Foreskin keratinocyte (primary cell): ENCODE measurements at places on chromosomes 5 and 9. TPM values are rescaled to one million over a fixed set of nuclear protein-coding genes. Genes with fewer than 3 reads are reported as not detected.
A peak's percentile ranks its signal among the peaks of the same experiment; 100 is the strongest.

DNA sequence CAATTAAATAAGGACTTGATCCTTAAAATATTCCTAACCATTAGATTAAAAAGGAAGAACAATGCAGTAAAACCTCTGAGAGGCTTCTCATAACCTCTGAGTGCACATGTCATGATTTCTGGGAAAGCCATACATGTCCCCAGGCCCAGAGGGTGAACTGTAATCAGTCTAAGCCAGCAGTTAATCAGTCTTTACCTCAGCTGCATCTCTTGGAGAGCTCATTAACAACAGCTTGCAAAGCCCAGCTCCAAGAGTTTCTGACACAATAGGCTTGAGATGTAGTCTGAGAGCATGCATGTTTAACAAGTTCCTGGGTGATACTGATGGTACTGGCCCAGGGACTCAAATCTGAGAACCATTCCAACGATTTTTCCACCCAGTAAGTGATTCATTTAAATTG lies 392.1 kb downstream of the DNAH5 start:
- DNase-seq, result no peak

GRCh38 chr9:127426756-127427155 lies 2.6 kb downstream of the ZNF79 start:
- DNase-seq, result no peak

DNA sequence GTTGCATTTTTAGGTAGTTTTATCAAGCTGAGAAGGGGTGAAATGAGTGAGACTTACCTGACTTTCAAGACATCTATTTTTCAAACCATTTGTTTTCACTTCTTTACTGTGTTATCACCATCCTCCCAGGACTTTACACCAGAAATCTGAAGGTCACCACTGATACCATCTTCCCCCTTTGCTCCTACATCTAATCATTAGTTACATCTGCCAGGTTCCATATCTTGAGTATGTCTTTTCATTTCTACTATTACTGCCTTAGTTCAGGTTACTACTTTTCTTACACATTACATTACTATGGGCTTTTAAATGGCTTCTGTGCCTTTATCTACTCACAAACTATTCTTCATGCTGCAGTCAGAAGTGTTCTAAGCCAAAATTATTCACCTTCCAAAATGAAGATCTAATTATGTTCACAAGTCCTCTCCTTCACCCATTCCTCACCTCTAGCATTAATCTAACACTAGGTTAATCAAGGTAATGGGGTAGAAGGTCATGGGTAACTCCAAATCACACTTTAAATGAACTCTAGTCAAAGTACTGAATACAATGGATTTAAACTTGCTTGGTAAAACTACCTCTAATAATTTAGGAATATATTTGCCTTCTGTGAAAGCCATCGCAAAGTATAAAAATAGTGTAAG lies 2.1 kb upstream of the HSDL2 start:
- DNase-seq, result no peak

- DNase-seq, result no peak
These were observed 1067.0 kb downstream of the CDH18 start for GRCh38 chr5:18920966-18921365.

GMCL2 gene
- not detected in 2 replicates for total RNA-seq

GRCh38 chr9:38445154-38446043 lies 21.1 kb upstream of the IGFBPL1 start:
- no peak for DNase-seq

DNA sequence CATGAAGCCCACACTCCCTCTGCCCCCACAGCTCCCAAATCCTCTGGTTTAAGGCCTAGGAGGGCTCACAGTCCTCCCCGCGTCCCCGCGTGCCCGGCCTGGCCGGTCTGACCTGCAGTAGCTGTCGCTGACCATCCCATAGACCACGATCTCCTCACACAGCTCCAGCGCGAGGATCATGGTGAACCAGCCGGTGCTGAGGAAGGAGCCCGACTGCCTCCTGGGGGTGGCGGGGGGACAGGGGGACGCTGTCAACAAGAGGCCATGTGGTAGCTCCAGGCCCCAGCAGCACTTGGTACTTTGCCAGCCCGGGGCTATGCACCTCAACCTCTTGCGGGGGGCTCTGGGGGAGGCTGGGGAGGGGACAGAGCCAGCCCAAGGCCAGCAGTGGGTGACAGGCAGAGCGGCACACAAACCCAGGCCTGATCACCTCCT lies 7.0 kb downstream of the ST6GALNAC4 start:
- DNase-seq, result no peak

GRCh38 chr5:17174965-17175364 lies 42.5 kb upstream of the BASP1 start:
- no peak for DNase-seq

DNA sequence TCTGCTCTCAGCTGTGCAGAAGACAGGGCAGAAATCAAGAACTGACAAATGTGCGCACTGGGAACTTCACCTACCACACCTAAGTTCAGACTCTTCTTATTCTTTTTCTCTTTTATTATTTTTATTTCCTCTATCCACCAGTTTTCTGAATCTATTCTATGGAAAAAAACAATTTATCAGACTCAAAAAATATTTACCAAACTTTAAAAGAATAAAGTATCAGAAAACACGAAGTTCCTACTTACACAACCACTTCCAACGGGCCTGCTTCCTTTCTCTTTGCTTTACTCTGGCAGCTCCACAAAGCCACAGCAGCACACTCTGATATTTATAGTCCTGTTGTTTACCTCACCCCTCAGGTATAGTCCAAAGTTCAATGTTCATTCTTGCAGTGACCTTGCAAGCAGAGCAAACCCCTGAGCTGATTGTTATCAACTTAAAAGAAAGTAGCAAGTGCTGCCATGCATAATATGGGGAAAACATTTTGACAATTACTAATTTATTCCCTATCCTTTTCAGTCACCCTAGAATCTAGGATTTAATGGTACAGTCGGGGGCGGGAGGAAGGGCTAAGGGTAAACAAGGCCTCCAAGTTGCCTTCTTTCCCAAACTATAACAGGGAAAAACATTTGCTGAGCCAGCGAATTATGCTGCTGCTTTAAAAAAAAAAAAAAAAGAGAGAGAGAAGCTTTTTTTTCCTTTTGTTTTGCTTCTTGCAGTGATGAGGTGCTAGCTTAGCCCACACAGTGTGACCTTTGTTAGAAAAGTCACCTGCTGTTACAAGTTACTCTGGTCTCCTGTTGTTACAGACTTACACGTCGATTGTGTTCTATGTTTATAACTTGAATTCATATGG lies at the start of gene SELENOP:
TSS of gene SELENOP (minus strand) at position 302 of the 856 bp plus-strand sequence. CDS start 3,539 bp downstream, outside the sequence.
- DNase-seq, result peak; percentile 85

DNA sequence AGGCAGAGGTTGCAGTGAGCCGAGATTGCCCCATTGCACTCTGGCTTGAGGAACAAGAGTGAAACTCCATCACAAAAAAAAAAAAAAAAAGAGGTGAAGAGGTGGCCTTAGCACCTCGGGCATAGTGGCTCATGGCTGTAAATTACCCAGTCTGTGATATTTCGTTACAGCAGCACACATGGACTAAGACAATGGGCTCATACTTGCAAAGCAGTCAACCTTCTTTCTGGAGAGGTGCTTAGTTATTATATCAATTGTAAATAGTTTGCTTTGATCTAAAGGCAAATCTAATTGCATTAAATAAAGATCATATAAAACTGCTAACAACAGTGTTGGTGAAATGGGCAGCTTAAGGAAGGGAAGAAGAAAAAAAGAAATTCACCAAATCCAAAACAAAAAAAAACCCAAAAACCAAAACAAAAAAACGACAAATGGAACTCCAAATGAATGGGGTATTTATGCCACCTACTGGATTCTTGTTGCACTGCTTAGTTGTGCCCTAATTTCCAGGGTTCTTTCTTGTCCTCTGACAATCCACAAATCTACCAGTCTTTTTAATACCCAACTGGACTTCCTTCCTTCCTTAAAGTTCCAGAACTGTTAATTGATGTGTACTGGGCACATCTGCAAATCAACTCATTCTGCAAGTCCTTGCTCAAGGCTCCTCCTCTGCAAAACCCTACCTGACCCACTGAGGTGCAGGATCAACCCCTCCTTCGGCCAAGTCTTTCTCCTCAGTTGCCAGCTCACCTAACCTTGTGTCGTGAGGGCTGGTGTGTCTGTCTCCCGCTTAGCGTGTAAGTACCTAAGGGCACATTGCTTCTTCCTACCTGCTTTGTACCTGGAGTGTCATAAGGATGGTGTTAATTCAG lies 35.0 kb upstream of the DMRT1 start:
- DNase-seq, result no peak

GRCh38 chr5:61256474-61256873 lies 75.6 kb upstream of the ZSWIM6 start:
- DNase-seq, result no peak

FOXI1 gene
- total RNA-seq, result not detected in 2 replicates

FTMT gene
- not detected in 2 replicates for total RNA-seq

- DNase-seq, result peak; percentile 70
These were observed 283.4 kb downstream of the NFIB start for GRCh38 chr9:14030375-14031059.

- DNase-seq, result peak; percentile 94
These were observed 10.1 kb upstream of the C1QTNF3 start for GRCh38 chr5:34053133-34053532.

GRM6 gene
- not detected in 2 replicates for total RNA-seq

DNA sequence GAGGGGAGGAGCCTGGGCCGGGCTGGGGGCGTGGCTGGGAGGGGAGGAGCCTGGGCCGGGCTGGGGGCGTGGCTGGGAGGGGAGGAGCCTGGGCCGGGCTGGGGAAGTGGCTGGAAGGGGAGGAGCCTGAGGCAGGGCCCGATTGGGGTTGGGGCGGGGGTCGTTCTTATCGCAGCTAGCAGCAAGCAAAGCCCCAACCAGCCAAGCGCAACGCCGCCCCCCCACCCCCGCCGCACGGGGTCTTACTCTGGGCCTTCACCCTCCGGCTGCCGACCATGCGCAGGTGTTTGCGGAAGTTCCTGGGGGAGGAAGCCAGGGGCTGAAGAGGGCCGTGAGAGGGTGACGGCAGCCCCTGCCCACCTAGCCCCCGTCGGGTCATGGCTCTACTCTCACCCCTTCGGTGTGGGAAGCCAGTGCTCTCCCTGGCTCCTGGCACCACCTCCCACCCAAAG lies 5.0 kb downstream of the NSMF start:
- no peak for DNase-seq

EIF4E1B gene
- not detected in 2 replicates for total RNA-seq

DNA sequence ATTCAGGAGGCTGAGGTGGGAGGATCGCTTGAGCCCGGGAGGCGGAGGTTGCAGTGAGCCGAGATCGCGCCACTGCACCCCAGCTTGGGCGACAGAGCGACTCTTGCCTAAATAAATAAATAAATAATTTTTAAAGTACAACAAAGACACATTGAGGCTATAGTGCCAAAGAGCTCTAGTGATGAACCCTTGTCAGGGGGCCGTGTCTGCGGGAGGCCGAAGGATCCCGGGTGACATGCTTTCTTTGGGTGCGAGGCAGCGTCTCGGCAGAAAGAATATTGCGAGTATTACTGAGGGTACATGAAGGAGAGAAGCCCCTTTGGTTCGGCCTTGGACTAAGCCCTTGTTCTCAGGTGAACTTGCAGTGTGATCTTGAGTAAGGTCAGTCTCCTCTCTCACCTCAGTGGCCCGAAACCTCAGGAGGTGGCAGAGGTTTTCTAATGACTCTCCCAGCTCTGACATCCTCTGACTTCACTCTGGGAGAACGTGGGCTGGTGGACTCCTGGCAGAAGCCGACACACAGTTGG lies 397 bp upstream of the RECK start:
- no peak for DNase-seq

GRCh38 chr5:91059409-91059808 lies 323.7 kb downstream of the ARRDC3 start:
- no peak for DNase-seq

- no peak for DNase-seq
These were observed 376.7 kb downstream of the GABRG2 start for GRCh38 chr5:162444129-162444762.

GRCh38 chr9:31355965-31356364 lies 1028.5 kb upstream of the ACO1 start:
- DNase-seq, result no peak

DNA sequence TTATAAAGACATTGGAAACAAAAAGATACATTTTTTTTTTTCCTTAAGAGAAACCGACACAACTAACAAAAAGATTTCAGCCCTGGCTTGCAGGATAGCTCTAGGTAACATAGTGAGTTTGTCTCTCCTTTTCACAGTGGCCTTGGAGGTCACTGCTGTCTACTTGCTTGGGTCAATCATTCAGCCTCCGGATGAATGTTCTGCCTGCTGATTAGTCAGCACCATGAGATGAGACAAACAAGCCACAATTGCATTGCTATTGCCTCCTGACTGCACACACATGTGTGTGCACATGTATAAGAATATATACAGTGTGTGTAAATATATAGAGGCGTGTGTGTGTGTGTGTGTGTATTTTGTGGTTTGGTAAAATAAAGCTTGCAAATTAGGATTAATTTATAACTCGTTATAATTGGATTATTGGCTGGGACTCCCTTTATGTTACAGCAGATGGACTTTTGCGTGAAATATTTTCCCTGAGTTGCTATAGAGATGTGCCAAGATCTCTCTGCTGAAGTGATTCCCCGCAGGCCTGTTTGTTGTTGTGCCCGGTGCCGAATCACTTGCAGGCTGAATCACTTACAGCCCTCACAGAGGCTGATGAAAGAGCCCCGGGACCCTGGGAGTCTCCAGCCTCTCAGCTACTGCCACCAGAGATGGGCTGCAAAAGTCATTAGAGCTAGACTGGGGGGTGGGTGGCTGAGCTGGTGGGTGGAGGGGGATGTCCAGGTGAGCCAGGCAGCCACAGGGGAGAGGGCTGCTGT lies 161.2 kb downstream of the FGF18 start:
- DNase-seq, result peak; percentile 21

- DNase-seq, result no peak
These were observed 9.2 kb upstream of the SLC9A3 start for GRCh38 chr5:533243-533954.

DNA sequence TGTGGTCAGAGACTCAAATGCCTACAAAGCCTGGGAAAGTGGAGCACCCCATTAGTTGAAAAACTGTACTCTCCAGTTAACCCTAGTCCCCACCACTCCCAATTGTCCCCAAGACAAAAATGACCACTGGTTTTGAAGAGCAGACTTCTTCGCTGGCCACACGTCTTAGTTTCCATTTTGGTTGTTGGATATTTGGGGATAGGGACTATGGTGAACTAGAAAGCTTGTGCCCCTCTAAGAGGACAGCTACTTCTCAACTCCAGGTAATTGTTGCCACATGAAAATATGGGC lies 109.4 kb upstream of the SPRY4 start:
- no peak for DNase-seq

- no peak for DNase-seq
These were observed 82.6 kb downstream of the PBX3 start for GRCh38 chr9:125829743-125830142.

DNA sequence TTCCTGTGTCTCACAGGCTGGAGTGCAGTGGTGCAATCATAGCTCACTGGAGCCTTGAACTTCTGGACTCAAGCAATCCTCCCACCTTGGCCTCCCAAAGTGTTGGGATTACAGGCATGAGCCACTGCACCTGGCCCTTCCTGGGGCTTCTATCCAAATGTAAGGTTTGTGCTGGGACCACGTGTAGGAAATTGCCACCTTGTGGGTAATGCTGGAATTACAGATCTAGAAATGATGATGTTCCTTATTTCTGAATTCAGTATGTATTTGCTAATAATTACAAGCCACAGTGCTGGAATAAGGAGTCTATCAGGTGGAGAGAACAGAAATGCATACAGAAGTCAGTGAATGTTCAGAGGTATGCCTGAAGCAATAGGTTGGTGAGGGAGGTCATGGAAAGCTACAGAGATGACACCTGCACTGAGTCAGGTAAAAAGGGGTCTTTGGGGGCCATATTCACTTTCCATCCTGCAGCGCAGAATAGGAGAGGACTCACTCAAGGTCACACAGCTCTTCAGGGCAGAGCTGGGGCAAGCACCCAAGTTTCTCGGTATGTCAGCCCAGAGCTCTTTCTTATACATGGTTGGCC lies 8.8 kb upstream of the IGFBPL1 start:
- DNase-seq, result peak; percentile 33
